ENCODE measurements at places on chromosomes 16 and 17.
A peak's percentile ranks its signal among the peaks of the same experiment; 100 is the strongest.

DNA sequence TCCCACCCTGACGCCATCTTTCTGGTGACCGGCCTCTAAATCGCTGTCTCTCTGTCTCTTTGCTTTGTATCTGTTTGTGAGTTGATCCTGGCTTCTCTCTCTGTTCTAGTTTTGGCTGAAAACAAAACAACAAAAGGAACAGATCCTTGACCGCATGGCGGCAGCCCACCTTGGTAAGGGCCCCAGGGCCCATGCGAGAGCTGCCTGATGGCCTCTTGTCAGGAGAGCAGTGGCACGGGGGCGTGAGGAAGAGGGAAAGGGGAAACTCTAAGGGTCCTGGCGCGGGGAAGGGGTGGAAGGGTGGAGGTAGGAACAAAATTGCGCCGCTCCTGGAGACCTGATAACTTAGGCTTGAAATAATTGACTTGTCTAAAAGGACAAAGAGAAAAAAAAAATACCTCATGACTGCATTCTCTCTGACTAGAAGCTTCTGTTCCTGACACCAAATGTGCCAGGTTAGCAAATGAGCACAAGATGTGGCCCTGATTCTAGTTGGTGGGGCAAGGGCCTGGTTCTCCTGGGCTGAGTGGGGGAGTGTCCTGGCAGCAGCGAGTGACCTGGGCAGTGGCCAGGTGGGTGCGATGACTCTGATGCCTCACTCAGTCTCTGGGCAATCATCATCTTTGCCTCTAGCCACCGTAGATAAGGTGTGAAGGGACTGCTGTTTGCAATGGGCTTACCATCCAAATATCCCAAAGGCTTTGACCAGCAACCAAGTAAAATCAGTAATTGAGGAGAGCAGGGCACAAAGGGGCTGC, 66.0 kb downstream of the YPEL2 start:
- no peak for DNase-seq

- DNase-seq = no peak
Observed at GRCh38 chr16:30741461-30741914, 6.7 kb upstream of the PHKG2 start.

GRCh38 chr17:68248199-68248825, 469 bp downstream of the AMZ2 start:
- no peak for DNase-seq

DNA sequence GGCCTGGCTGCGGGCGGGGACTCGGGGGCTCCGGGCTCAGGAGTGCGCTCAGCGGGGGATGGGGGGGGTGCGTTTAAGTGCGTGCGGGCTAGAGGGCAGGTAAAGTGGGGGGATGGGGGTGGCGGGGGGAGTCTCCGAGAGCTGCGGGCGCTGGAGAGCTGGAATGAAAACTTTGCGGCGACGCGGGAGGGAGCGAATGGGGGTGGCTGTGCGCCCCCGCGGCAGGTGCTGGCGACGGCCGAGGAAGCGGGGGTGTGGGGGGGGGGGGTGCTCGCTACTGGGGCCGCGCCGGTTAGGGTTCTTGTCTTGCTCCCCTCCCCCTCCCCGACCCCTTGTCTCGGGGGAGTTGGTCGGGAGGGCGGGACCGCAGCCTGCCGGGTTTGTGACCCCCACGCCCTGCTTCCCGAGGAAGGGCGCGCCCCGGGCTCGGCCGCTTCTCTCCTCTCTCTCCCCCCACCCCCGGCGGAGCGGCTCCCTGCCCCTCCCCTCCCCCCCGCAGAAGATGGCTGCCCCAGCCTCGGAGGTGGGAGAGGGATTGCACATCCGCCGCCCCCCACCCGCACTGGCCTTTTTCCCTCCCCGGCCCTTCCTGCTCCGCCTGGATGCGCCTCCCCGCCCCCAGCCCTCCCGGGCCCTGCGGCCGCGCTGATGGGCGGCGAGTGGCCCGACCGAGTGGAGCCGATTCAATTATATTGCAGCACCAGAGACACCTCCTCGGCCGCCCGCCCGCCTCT, 649 bp downstream of the GSE1 start:
- DNase-seq = no peak

DNA sequence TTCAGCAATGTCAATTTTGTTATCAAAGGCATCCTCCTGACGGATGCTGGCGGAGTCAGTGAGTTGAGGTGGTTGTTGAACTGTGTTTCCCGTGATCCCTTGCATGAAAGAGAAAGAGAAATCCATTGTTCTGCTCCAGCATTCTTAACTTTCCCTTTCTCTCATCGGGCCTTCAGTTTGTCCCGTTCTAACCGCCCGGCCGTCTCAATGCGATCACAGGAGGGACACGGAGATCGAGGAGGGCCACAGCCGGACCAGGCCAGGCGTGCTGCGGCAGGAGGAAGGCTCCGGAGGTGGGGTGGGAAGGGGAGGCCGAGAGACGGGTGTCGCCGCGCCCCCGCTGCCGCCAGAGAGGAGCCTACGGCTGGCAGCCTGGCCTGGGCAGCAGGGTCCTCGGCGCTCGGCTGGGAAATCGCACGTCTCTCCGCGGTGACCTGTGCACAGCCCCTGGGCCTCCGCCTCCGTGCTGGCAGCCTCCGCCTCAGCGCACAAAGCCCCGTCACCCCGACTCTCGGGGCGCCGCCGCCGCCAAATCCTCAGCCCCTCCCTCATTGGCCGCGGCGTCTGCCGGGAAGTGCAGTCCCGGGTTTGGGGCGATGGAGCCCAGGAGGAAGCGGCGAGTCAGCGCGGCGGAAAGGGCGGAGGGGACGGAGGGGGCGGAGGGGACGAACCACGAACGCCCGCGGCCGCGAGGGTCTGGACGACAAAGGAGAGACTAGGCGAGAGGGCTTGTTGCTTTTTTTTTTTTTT, 38.1 kb downstream of the SOST start:
- no peak for DNase-seq

DNA sequence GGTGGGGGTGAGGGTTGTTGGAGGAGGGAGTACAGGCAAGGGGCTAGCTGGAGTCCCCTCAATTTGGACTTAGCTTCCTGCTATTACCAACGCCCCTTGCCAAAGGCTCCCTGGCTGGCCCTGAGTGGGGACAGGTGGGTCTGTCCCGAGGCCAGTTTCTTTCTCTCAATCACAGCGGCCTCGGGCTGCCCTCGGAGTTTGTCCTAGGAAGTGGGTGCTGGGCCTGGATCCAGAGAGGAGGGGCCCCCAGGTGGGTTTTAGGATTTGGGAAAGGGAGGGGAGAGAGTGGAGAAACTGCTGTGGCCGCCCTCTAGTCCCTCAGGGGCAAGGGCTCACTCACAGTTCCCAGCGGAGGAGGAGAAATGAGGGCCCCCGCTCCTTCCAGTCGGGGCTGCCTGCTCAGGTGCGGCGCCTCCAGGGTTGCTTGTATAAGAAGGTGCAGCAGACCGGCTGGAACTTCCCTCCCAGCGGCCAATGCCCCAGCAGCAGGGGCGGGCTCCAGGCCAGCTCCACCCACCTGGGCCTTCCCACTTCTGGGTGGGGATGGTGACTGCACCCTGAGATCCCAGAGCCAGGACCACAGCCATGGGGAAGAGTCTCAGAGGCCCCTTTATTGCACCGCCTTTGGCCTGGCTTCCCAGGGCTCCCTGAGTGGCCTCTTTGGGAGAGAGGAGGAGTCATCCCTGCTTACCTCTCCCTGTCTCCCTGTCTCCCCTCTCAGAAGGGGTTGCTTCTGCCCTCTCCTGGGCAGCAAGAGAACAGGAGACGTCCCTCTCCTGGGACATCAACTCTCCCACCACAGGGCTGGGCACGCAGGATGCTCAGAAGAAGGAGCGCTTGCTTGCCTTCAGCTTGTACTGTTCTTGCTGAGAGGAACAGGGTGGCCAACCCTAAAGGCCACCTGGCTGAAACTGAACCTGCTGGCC, 112.0 kb upstream of the SMURF2 start:
- DNase-seq = no peak

DNA sequence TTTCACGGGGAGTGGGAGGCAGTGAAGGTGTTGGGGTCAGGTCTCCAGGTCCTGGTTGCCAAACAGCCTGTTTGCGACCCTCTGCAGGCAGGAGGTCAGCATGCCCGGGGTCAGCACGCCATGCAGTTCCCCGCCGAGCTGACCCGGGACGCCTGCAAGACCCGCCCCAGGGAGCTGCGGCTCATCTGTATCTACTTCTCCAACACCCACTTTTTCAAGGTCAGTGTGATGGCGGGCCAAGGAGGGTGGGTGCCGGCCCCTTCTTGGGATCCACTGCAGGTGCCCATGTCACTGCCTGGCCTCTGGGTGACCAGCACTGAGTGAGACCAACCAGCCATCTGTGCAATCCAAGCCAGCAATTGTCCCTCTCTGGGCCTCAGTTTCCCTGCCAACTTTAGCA, 21.3 kb downstream of the ADGRG5 start:
- no peak for DNase-seq

DNA sequence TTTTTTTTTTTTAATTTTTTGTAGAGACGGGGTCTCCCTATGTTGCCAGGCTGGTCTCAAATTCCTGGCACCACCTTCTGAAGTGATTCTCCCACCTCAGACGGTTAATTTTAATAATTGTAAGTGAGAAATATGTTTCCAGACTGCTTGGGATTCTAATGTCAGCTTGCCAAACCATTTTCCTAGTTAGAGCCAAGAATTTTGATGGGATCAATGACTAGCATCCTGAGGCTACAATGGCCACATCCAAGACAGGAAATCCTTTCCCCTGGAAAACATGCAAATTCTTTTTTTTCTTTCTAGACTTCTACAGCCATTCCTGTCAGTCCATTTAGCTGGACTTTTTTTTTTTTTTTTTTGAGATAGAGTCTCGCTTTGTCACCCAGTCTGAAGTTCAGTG, 32.6 kb downstream of the IGF2BP1 start:
- no peak for DNase-seq

GRCh38 chr16:57908409-57908987, 62.4 kb downstream of the CNGB1 start:
- no peak for DNase-seq

DNA sequence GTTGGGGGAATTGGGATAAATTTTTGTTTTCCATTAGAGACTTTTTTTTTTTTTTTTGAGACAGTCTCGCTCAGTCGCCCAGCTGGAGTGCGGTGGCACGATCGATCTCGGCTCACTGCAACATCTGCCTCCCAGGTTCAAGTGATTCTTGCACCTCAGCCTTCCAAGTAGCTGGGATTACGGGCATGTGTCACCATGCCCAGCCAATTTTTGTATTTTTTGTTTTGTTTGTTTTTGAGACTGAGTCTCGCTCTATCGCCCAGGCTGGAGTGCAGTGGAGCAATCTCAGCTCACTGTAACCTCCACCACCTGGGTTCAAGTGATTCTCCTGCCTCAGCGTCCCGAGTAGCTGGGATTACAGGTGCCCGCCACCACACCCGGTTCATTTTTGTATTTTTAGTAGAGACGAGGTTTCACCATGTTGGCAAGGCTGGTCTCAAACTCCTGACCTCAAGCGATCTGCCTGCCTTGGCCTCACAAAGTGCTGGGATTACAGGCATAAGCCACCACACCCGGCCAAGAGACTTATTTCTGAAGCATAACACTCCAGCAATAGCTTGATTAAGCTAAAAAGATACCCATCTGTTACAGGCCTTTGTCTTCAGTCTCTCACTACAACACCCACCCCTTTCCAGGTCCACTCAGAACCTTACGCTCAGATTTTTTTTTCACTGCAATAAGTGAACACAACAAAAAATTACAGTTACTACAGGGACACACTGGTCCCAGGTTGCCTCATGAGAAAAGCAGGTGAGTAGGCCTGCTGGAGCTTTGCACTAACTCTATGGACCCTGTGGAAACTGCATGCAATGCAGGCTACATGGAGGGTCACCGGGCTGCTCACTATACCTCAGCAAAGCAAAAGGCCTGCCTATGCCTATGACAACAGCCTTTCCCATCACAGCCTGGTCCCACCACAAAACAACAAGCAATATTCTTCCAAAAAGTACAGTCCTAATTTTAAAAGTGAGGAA, 34.6 kb downstream of the KANSL1 start:
- peak; percentile 40 for DNase-seq

DNA sequence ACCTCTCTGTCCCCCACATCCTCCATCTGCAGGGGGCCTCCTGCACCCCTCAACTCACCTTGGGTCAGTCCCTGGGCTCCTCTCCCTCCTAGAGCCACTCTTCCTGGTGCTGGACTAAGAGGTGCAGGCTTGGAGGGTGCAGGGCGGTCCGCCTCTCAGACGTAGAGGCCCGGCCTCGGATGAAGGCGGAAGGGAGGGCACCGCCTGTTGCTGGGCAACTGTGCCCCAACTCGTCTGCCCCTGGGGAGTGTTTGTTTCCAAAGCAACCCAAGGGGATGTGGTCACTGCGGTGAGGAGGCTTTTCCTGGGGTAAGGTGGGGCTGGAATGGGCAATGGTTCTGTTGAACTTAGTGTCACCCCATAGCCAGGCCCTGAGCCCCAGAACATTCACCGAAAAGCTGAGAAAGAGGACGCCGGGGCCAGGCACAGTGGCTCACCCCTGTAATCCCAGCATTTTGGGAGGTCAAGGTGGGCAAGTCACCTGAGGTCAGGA, at the start of gene C16orf54:
TSS of gene C16orf54 (minus strand) at position 138 of the 493 bp plus-strand sequence. CDS start 1,039 bp downstream, outside the sequence.
- DNase-seq = no peak

GRCh38 chr17:15274017-15274416, 8.9 kb upstream of the PMP22 start:
- DNase-seq = no peak

- no peak for DNase-seq
Observed at GRCh38 chr16:19696961-19697360, 21.1 kb downstream of the KNOP1 start.

DNA sequence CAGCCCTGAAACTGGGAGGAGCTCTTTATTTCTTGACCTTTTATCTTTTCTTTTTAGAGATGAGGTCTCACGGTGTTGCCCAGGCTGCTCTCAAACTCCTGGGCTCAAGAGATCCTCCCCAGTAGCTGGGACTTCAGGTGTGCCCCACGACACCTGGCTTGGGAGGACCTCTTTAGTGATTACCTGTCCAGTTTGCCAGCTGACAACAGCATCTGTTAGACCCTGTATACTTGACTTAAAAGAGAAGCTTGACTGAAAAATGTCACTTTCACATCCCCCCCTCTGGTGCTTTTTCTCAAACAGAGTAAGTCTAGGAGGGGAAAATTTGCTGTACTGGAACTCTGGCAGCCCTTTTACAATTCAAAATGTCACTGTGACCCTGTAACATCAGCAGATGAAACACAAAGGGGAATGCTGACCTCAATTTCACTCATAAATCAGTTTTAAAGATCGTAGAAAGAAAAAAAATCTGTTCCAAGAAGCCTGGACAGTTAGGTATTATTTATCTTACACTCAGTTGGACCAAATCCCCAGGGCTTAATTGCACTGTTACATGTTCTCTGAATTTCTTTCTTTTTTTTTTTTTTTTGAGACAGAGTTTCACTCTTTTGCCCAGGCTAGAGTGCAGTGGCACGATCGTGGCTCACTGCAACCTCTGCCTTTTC, 1.8 kb upstream of the ERN1 start:
- DNase-seq = no peak

GRCh38 chr17:34382621-34383124, 19.6 kb upstream of the CCL1 start:
- no peak for DNase-seq

GRCh38 chr16:743794-744500, 3.1 kb upstream of the CIAO3 start:
- DNase-seq = no peak

GRCh38 chr16:67673712-67674580, 7.3 kb downstream of the C16orf86 start:
- DNase-seq = no peak

GRCh38 chr17:72631568-72631948, 460.9 kb downstream of the SLC39A11 start:
- no peak for DNase-seq
